ENCODE measurements at places on chromosomes 6 and 20.

DNA sequence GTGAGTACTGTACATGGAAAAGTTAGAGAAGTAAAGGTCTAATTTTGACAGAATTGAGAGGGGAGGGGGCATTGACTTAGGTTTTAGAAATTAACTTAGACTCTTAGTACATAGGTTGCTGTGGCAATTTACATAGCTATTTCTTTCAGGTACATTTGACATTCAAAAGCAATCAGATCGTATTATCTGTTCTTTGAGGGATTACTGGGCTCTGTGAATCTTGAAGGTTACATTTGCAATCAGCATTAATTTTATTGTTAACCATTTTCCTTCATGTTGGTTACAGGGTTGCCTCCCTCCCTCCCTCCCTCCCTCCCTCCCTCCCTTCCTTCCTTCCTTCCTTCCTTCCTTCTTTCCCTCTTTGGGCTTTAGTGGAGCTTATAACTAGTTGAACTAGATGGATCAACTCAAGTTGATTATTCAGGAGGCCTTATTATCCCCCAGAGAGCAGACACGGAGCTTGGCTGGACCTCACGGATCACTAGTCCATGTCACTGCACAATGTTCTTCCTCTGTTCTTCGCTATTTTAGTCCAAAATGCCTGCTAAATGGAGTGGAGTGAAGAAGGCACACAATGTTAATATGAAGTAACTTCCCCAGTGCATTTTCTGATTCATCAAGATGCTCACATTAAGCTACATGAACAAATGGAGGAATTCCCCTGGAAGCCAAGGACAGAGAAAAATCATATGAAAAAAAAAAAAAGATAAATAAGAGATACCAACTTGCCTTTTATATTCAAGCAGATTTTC, 87.8 kb downstream of the PLCB4 start:
- no peak for DNase-seq

- no peak for DNase-seq
Observed at GRCh38 chr6:14619419-14619781, 501.8 kb downstream of the CD83 start.

GRCh38 chr6:163958646-163959045, 544.1 kb downstream of the QKI start:
- DNase-seq, result no peak

- DNase-seq, result no peak
Observed at GRCh38 chr20:61753316-61753942, 312.3 kb downstream of the TAF4 start.

DNA sequence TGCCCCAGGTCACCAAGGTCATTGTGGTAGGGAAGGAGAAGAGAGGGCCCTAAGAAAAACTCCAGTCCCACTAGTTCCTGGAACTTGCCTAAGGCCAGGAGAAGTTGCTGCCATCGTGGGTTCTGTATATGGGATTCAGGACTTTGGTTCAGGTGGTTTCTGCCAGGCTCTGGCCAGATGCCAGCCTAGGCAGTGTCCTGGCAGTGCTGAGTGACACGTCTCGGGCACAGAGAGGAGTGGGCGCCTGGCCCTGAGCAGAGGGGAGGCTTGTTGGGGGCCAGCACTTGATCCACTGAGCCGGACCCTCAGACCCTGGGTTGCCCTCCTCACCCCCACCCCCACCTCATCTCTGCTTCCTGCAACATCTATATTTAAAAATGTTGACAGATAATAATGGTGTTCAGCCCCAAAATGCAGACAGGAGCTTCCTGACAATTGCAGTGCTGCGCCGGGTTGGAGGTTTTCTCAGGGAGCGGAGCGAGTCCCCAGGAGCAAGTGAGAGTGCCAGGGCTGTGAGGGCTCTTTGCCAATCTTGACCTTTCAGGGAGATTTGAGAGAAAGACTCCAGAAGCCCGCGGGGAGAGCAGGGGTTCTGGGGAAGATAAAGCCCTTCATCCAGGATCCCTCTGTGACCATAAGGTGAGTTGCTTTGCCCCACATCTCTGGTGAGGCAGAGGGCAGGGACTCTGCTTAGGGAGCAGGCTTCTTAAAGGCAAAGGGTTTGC, 71.9 kb downstream of the PHACTR3 start:
- no peak for DNase-seq

DNA sequence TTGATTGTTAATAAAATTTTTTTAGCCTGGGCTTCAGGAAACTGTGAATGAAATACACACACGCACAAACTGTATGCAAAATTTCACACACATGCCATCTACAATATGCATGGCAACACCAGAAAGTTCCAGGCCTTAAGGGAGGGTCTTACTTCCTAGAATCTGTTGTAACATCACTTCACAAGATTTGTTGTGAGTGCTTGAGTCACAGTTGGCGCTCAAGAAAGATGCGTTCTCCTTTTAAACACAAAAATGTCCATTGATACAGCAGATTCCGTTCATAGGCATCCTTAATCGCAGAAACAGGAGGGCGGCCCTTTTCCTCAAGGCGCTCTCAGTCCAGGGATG, 485 bp upstream of the RTF2 start:
- DNase-seq, result no peak

DNA sequence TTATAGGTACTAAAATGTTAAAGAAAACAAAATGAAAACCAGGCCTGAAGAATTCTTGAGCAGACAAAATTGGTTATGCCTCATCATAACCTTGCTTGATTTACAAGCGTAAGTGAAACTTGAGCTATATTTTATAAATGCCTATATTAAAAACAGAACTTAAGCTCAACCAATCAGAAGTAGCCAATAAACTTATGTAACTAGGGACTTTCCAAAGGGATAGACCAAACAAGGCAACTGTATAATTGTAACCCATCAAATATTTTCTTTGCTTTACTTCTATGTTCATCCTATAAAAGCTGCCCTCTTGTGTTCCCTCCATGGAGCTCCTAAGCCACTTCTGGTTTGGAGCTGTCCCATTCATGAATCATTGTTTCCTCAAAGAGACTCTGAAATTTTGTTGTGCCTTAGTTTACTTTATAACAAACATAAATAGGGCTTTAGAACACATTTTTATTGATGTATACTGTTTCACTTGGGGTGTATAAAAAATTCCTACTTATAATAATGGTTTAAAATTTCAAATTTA, 101.6 kb upstream of the CARMIL1 start:
- DNase-seq, result no peak

GRCh38 chr6:131844243-131844841, 36.5 kb downstream of the ENPP1 start:
- DNase-seq, result no peak

- DNase-seq, result no peak
Observed at GRCh38 chr20:46401478-46401860, 4.9 kb downstream of the ELMO2 start.

DNA sequence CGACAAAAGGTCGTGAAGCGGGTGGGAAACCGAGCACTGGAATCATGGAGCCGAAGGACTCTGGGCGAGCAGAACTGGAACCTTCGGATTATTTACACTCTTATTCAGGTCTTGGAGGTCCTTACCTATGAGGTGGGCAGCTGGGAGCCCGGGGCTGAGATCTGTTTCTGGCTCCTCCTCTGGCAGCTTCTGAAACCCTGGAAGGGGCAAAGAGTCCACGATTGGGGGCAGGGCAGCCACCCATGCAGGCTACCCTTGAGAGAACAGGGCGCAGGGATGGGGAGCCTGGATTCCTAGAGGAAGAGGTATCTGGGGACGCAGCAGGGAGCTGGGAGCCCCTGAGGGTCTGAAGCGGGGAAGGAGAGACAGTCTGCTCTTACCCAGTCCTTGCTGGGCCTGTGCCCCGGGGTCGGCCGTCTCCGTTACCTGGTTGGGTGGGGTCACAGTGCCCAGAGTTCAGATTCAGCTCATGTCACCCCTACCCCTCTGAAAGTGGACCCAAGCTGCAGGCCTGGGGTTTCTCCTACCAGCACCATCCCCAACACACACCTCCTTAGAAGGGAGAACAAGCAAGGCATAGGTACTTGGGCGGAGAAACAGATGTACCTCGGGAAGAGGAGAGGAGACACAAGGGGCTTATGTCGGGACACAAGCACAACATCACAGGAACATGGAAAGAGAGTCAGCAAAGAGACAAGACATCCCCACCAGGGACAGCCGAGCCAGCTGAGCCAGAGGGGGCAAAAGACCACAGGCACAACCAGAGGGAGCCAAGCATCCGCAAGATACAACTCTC, 592 bp downstream of the LTB start:
- DNase-seq, result no peak

GRCh38 chr6:2209226-2209809, 36.1 kb downstream of the GMDS start:
- peak; percentile 81 for DNase-seq

GRCh38 chr20:41006936-41007474, 21.6 kb upstream of the TOP1 start:
- no peak for DNase-seq

DNA sequence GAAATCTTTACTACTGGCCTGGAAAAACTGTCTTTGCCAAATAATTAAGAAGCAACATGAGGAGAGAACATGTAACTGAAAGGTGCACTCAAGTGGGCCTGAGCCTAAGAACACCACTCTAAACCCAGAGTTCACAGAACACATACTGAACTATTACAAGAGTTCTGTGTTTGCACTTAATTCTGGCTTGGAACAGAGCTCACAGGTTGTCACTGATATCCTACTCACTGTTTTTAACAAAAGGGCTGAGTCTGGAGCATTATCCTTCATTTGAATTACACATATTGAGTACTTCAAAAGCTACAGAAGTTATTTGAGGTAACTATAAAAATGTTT, 164.7 kb downstream of the OGFRL1 start:
- no peak for DNase-seq

DNA sequence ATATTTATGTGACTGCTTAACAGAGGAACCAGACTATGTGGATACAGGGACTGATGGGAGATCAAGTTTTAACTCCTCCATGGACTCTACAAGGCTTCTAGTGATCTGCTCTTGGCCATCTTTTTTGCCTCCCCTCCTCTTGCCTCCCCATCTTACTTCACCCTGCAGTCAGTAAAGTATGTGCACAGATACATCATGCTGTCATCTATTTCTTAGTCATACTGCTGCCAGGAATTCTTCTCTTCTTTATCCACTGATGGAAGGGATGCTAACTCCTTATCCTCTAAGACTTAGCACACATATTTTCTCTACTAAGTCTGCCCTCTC, 27.6 kb upstream of the FAM83C start:
- no peak for DNase-seq

GRCh38 chr6:41894366-41895299, 542 bp downstream of the USP49 start:
- peak; percentile 13 for DNase-seq

- no peak for DNase-seq
Observed at GRCh38 chr6:329888-330691, 37.8 kb downstream of the DUSP22 start.

DNA sequence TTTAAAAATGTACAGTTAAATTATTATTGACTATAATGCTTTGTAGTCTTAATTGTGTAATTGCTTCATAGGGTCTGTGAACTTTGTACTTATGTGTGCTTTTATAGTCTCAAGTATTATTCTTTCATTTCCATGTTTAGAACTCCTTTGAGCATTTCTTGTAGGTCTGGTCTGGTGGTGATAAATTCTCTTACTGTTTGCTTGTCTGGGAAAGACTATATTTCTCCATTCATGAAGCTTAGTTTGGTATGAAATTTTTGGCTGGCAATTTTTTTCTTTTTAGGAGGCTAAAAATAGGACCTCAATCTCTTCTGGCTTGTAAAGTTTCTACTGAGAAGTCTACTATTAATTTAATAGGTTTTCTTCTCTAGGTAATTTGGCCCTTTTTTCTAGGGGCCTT, 67.4 kb downstream of the CCDC170 start:
- no peak for DNase-seq

DNA sequence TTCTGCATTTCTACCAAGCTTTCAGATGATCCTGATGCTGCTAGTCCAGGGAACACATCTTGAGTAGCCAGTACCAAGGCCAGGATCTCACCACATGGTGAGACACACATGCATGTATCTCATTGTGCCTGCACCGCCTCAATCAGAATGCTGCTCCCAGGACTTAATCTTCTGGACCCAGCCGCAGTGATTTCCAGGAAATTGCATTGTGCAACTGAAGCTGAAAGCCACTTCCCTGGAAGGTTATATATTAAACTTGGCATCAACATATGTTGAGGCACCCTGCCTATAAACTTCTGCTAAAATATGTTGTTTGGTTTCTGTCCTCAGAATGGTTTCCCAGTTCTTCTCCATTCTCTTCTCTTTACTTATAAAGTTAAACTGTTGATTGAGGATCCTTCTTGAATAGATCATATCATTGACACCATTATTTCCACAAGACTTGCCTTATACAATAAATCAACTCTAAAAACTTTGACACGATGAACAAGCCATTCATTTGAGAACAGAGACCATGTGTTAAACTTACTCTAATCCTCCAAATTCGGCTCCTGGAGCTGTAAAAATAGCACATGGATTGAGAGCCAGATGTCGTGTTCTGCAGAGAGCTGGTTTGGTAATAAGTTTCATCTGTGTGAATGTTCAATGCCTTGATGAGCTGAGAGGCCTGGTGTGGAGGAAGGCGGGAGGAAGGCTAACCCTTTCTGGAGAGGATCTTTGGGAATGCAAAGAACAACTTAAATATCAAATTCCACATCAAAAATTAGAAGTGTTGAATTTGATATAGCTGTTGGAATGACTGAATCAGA, 65.0 kb upstream of the PCSK2 start:
- no peak for DNase-seq
